Effector memory CD4-positive, alpha-beta T cell (primary cell): ENCODE measurements at places on chromosomes 2 and 18.

DNA sequence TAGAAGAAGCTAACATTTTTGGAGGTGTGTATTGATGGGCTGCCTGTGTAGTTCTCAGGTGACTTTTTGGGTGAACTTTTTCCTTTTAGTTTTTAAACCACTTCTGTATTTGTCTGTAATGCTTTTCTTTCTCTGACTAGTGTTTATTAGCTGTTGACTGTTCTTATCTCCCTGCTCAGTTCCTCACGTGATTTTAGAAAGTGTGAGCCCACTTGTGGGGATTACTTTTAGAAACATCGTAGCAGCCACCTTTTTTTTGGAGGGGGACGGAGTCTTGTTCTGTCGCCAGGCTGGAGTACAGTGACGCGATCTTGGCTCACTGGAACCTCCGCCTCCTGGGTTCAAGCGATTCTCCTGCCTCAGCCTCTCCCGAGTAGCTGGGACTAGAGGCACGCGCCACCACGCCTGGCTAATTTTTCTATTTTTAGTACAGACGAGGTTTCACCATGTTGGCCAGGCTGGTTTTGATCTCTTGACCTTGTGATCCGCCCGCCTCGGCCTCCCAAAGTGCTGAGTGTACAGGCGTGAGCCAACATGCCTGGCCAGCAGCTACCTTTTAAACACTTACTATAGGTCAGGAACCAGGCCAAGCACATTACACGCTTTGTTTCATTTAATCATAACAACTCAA lies 9.2 kb upstream of the CDKL4 start:
- DNase-seq: no peak

GRCh38 chr2:173033084-173033483 lies 42.6 kb upstream of the MAP3K20 start:
- DNase-seq: no peak

DNA sequence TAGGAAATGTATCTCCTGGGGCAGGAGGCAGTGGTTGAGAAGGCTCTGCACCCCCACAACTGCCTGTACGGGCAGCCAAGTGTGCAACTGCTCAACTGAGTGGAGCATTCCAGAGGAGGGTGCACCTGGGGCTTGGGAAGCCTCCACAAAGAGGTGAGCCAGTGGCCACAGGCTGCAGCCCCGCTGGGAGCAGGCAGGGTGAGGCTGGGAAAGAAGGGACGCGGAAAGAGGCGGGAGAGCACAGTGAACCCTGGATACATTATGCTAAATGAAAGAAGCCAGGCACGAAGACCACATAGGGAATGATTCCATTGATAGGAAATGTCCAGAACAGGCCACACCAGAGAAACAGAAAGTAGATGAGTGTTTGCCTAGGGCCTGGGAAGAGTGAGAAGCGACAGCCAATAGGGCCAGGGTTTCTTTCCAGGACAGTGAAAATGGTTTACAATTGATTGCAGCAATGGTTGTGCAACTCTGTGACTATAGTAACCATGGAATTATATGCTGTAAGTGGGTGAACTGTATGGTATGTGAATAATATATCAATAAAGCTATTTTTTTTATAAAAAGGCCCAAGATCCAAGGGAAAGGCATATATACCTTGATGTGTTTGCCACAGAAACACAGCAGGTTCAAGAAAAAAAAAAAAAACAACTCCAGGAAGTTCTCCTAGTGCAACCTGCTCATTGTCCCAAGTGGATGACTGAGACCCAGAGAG lies 82.4 kb downstream of the DDX1 start:
- no peak for DNase-seq

DNA sequence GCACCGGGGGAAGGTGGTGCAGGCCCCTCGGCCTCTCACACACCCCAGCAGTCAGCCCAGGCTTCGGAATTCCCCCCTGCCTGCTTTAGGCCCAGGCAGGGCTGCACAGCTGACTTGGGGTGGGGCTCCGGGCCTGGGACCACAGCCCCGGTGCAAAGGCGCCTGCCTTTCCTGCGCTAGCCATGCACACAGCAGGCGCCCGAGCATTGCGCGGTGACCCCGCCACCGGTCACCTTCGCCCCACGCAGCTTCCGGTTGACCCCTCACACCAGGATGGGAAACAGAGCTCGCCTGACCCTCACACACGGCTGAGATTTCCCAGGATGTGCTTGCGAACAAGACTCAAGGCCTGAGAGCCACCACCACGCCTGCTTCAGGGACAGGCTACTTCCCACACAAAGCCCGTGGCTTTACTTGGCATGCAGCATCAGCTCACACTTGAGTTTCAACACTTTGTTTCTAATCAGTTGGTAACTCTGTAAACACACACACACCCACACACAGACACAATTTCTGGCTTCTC lies 46.0 kb downstream of the SLC66A2 start:
- no peak for DNase-seq

DNA sequence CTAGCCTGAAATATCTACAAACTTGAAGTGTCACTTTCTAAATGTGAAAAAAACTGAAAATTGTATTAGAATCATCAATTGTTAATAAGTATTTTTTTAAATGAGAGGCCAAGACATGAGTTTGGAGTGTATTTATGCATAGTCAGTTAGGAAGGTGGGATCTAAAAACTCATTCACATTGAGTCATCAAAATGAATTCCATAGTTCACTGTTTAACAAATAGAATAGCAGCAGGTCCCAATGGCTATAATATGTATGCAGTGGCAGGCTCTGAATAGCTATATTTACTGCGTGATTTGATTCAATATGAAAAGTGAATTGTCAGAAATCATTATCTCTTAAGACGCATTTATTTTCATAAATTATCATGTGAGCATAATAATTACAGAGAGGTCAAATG lies 256.1 kb downstream of the ZNF385B start:
- no peak for DNase-seq
